ENCODE measurements at places on chromosomes 3 and 15.

GRCh38 chr3:133924041-133924440 lies 28.4 kb upstream of the RAB6B start:
- no peak for DNase-seq

DNA sequence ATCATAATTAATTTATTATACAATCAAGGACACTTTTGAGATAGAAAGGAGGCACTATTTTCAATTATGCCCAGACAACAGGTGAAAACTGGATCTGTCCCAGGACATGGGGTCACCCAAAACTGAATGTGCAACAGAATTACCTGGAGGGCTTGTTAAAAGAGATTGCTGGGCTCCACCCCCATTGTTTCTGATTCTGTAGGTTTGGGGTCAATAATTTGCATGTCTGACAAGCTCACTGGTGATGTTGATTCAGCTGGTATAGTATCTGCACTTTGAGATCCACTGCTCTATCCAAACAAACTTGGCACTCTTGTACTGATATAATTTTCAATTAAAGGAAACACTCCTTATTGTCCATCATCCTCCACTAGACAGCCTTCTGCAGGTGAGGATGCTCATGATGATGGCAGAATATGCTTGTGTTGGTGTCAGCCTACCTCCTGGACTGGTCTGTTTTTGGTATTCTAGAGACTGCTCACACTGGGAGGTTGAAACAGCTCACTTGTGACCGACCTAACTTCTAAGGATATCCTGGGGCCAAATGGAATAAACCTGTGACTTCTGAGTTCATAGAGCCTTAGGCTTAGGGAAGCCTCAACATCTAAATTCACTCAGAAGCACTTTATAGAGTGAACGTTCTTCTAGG lies 2.2 kb downstream of the P2RY14 start:
- no peak for DNase-seq

GRCh38 chr15:77421370-77421700 lies 647 bp downstream of the HMG20A start:
- DNase-seq: no peak

GRCh38 chr3:133910422-133910821 lies 14.7 kb upstream of the RAB6B start:
- no peak for DNase-seq

DNA sequence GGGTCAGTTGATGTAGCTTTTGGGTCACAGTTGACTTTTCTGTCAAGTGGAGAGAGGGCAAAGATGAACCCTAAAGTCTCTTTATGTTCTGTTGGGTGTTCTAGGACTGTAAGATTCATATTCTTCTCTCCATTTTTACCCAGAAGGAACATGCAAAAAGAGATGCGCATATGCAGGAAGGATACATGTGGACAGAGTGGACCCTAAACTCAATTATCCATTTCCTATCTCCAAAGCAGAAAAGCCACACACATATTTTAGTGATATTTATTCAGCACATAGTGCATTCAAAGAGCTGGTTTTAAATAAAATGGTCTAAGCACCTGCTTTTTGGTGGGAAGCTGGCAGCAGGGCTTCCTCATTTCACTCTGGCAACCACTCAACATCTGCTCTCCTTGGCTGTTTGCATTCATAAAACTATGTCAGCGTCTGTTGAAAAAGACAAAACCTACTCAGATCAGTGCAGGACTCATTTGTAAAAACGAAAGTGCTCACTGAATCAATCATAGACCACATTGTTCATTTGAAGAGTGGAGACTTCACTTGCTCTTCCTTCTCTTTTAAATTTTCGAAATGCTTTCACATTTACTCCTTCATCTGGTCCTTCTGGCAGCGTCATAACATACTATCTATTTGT lies 96.6 kb downstream of the SEMA6D start:
- no peak for DNase-seq

GRCh38 chr15:99842071-99842470 lies 108.8 kb upstream of the LYSMD4 start:
- DNase-seq: no peak

DNA sequence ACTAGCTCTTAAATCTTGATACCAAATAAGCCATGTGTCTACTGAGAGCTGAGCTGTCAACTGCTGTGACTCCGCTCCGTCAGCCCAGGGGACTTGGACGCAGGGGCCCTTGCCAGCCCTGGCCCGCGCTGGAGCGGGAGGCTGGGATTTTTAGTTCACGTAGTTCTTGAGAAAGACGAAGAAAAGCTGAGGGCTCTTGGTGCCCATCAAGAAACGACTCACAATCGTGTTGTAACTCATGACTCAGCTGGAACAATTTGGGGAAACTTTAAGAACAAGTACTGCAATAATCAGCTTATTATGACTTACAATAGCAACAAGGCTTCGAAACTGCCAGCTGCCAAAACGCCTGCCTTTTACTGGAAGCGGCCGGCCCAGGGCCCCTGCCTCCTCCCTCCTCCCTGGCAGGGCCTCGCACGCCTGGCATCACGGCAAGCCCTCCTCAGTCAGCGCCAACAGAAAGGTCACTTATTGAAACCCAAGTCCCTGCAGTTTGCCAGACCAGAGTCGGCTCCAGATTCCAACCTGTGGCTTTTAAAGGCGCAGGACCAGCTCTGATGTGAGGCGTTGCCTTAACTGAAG lies 60.3 kb downstream of the RGMA start:
- DNase-seq: no peak

DNA sequence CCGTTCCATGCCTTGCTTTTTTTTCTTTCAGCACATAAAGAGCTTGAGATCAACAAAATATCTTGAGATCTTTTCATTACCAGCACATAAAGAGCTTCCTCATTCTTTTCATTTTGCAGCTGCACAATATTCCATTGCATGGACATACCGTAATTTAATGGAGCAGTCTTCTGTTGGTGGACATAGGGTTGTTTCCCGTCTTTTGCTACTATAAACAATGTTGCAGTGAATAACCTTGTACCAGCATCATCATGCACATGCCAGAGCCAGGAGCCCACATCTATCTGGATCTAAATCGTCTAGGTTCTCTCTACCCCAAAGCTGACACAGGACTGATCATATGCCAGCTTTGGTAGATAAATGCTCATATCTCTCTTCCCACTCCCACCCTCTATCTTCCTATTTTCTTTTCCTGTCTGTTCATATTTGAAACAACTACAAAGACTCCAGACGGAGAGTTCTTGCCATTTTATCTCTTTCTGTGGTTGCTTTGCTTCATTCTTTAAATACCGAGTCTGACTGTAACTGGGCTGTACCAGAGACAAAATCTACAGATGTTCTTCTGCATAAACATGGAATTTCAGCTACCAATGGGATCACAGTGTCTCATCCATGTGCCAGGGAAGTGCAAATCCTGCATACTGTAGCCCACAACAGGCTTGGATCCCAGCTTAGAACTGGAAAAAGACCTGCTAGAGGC lies 47.1 kb upstream of the AKAP13 start:
- DNase-seq: no peak

DNA sequence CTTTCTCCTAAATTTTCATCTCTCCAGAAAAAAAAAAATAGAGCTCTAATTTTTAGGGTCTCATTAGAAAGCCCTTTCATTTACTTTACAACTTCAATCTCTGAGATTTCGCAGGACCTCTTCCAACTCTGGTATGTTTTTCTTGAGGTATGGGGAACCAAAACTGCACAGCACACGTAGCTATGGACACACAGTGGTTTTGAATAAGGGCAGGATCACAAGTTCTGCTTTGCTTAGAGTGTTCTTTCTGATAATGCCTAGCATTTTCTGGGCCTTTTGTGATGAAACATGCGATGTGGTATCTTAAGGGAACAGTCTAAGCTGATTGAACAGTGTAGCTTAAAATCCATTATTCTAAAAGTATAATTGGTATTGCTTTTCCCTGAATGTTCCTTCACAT lies 25.3 kb downstream of the ZNF592 start:
- DNase-seq: no peak

DNA sequence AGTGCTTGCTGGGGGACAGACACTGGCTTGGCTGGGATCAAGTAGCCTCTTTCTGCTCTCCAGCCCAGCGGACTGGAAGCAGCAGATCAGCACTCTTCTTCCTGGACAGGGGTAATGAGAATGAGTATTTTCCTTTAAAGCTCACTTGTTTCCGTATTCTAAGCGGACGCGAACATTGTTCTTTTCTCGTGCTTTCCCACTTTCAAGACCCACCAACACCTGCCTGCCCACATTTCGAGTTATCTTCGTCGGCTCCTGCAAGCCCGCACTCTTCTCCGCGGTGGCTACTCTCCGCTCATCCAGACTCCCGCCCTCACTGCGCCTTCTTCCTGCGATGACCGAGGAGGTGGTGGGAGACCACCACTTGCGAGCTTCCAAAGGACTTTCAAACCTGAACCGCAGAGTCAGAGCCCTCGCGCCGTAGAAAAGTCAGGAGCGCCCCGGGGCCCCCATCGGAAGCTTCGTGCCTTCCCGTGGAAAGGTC lies 1.6 kb upstream of the PPM1L start:
- no peak for DNase-seq

DNA sequence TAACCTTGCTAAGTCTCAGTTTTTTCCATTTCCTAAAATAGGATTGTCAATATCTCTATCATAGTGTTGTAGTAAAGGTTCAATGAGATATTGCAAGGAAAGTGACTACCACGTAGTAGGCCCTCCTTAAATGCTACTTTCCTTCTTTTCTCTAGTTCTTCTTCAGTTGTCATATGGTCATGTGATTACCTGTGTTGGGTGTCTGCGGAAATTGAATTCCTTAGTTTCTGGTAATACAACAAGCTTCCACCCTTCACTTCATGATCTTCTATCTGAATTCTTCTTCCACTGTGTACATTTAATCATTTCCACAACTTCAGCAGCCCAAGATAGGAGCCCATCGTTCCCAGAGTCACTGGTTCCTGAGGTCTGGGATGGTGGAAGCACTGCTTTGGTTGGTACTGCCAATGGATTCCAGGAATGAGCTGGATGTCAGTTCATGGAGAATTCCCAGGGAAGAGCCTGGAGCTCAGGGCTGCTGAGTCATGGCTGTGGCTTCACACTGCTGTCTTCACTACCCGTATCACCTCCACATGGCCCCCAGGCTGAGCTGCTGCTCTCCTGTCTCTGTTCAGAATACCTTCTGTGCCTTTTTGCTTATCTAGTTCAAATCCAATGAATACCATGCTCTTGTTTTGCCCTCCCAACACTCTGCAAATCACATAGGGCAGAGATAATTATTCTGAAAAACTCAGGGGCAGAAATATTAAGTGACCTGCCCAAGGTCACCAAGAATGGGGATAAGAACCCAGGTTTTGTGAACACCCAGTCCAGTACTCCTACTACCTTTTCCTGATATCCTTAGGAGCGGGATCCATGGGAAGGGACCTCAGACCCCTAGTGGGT lies 98.6 kb downstream of the RPL39L start:
- DNase-seq: no peak

DNA sequence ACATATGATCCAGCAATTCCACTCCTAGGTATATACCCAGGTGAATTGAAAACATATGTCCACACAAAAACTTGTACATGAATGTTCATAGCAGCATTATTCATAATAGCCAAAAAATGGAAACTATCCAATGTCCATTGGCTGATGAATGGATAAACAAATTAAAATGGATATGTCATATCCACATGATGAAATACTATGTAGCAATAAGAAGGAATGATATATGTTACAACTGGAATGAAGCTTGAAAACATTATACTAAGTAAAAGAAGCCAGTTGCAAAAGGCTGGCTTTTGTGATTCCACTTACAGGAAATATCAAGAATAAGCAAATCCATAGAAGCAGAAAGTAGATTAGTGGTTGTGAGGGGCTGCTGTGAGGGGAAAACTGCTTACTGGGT lies 33.7 kb downstream of the BNC1 start:
- no peak for DNase-seq

DNA sequence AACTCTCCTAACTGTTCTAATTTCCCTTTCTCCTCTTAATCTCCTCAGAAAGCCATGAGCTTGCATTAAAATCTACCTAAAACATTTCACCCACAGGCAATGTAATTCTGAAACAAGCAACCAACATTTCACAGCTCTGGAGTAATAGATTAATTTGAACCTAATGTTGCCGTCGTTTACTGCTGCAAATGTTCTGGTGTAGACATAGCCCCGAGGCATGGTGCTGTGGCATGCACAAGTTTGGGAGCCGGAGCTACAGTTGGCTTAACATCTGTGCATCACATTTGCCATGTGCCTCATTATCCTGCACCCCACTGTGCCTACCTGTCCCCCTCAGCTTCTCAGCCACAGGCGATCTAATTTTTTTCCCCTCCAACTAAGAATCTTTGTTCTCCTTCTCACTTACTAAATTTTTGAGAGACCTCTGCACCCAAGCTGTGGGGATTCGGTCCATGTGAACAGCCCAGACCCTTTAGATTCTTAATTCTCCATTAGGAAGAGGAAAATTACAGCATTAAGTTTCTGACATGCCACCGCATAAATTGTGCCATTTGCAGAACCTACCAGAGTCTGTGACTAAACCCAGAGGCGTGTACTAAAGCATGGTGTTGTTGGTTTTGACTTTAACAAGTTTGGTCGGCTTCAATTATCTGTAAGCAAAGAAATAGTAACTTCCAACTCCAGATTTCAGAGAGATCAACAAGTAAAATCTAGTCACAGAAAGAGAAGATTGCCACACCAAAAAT lies 419.2 kb downstream of the MECOM start:
- DNase-seq: no peak

DNA sequence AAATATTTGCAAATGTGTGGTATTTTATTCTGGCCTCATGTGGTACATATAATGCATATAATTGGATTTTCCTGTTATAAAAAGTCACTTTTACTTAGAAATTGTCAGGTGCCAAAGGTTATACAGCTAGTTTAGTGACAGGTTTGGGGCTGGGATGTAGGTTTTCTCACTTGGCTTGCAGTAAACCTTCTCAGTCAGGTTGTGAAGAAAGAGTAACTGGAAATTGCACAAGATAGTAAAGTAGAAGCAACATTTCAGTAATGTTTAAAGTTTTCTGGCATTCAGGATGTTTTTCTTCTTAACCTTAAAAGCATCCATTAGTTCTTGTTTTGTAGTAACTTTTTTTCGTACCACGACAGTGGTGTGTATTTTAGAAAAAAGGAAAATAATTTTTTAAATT lies 53.9 kb downstream of the MEF2A start:
- DNase-seq: no peak

DNA sequence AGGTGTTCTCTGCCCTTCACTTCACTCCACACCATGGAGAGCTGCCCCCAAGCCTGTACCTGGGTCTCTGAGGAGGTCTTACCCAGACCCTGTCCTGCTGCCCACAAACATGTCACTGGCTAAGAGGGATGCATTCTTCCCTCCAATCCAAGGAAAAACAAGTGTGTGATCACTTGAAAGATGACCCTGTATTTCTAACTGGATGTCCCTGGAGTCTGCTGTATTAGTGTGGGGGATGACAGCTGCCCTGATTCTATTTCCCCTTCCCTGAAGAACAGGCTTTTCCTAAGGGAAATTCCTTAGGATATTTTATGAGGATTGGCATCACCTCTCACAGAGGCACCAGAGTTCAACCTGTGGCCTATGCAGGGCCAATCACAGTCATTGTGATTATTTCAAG lies 55.0 kb upstream of the GATA2 start:
- no peak for DNase-seq
